ENCODE measurements at places on chromosomes 16 and 17. TPM values are rescaled to one million over a fixed set of nuclear protein-coding genes. Genes with fewer than 3 reads are reported as not detected.

DNA sequence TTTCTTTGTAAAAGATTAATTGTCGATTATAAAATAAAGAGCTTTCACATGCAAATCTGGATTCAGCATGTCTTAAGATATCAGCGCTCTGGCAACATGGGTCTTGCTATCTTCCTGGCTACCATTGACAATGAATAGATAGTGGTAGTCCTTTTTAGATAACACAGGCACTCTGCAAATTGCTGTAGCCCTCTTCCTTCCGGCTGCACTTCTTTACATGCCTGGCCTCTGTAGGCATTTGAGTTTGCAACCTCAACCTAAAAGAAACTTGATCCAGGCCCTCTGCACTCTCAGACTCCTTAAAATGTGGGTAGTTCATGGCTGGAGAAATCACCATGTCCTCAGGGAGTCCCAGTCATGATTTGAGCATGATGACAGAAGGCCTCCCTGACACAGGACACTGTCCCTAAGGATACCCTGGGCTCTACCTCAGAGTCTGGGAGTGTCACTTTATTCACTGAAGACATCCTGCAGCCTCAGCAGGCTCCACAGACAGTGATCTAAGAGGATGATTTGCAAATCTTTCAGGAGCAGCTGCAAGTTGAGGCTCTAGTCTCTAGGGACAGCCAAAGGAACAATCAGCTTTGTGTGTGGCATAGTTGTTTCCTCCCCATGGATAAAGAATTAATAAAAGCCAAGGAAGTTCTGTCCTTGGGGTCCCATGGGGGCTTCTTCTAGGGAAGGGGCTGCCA lies 529.4 kb downstream of the RBFOX1 start:
- no peak for DNase-seq

GRCh38 chr17:15448580-15448956 lies 18.9 kb downstream of the CDRT4 start:
- peak; percentile 46 for DNase-seq

GRCh38 chr16:73154063-73154870 lies 106.3 kb upstream of the ZFHX3 start:
- DNase-seq = peak; percentile 73

GRCh38 chr17:78529871-78530670 lies 47.1 kb downstream of the DNAH17 start:
- no peak for DNase-seq

ICAM2 gene
- total RNA-seq = 27.4 TPM

POLR2A gene
- 41.7 TPM for total RNA-seq

GRCh38 chr16:4176906-4177417 lies 60.7 kb upstream of the ADCY9 start:
- no peak for DNase-seq

GRCh38 chr16:75053791-75054555 lies 55.1 kb downstream of the ZNRF1 start:
- DNase-seq = peak; percentile 76

DNA sequence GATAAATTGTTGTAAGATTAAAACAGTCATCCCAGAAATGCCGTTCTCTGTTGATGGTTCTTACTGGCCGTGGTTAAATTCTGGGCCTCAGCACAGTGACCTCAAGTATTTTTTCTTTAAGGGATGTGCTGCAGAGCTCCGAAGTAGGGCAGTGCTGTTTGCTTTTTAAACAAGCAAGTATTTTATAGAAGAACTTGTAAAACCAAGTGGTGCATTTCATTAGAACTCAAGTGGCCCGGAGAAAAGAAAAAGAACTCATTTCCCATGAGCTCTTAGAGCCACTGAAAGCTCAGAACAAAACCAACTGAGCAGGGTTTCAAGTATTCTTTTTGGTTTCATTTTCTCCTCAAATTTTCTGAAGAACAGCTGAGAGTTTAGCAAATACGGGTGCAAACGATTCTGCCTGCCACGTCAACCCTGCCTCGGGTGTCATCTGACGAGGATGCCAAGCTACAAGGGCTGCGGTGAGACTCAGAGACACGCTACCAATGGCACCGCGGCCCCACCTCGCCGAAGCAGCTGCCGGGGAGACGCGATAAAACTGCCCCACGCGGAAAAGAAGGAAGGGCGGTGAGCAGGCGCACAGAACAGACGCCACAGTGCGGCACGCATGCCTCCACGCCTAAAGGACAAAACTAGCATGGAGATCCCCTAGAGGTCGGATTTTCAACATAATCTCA lies 6.3 kb downstream of the LMF1 start:
- DNase-seq = no peak

DNA sequence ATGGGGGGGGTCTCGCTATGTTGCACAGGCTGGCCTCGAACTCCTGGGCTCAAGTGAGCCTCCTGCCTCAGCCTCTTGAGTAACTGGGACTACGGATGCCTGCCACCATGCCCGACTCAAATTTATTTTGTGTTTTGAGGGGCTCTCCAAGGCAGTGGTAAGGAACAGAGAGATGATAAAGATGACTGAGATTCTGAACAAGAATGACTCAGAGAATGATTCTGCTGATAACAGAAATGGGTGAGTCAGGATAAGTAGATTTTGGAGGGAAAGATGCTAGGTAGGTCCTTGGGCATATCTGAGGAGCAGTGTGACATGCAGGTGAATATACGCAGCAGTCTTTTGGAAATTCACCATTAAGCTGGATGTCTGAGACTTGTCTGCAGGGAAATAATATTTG lies 2.6 kb downstream of the TMEM220 start:
- DNase-seq = no peak

DNA sequence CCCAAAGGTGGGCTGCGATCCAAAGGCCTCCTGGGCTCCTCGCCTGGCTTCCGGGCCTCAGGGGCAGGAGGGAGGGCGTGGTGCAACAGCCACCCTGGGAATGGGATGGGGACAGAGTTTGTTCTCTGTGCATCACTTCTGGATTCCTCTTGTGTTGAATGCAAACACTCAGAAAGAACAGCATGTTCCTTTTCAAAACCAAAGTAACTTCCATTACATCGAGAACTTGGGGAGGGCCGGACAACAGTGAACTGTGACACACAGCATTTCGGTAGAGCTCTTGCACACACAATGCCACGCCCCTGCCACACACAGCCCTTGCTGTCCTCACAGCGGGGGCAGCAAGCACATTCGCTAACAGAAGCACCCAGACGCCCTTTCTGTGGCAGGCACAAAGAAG lies 36.1 kb upstream of the FASN start:
- DNase-seq = no peak

GRCh38 chr16:80330150-80330549 lies 210.6 kb upstream of the DYNLRB2 start:
- DNase-seq = no peak

CTRB1 gene
- total RNA-seq = not detected

TP53TG3 gene
- not detected for total RNA-seq

PROCA1 gene
- total RNA-seq = 0.54 TPM

GRCh38 chr16:73190256-73190655 lies 142.3 kb upstream of the ZFHX3 start:
- no peak for DNase-seq

GRCh38 chr16:82481455-82481854 lies 145.3 kb upstream of the CDH13 start:
- DNase-seq = no peak

- DNase-seq = no peak
Observed at GRCh38 chr17:53630638-53631037, 192.1 kb upstream of the KIF2B start.

DNA sequence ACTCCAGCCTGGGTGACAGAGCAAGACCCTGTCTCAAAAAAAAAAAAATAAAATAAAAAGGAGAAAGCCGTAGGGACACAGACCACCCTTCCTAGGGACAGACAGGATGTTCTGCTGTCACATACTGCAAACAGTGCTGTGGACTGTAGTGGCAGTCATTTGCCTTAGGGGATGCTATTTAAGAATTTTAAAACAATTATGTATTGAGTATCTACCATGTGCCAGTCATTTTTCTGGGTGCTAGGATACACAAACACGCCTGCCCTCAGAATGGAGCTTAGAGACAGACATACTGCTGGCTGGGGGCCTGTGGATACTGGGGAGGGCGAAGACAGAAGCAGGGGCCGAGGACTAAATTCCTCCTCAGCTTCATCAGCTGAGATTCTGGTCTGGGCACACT lies 45.5 kb downstream of the MRC2 start:
- peak; percentile 34 for DNase-seq

DNA sequence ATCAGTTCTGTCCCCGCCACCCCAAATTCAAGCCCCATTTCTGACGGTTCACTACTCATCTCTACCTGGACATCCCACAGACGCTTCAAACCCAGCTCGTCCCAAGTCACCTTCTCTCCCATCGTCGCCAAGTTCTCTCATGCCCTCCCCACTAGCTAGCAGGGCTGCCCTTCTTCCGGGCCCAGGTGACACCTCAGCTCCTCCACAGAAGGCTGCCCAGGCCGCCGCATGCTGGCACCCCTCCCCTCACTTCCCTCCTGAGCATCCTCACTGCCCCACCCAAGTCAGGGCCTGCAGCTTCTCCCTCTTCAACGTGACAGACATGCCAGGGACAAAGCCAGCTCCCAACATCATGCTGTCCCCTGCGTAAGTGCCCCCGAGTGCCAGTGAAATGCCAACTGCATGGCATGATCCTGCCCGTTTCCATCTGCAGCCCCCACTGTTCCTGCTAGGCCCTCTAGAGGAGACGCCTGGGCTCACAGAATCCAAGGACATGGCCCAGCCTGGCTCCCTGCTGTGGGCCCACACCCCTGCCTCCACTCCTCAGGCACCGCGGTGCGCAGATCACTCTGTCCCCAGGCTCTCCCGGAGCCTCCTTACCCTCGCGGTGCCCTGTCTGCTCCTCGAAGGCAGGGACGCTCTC lies 5.9 kb downstream of the CYB561 start:
- no peak for DNase-seq

GRCh38 chr17:83195330-83196023 lies 116.1 kb downstream of the METRNL start:
- DNase-seq = peak; percentile 69

GRCh38 chr17:33521784-33522183 lies 228.7 kb upstream of the ASIC2 start:
- no peak for DNase-seq

UTS2R gene
- total RNA-seq = not detected

- DNase-seq = no peak
Observed at GRCh38 chr16:3767333-3767986, 50.1 kb upstream of the TRAP1 start.

GRCh38 chr17:73867056-73867455 lies 222.8 kb upstream of the SDK2 start:
- DNase-seq = no peak

MYH1 gene
- total RNA-seq = not detected

DNA sequence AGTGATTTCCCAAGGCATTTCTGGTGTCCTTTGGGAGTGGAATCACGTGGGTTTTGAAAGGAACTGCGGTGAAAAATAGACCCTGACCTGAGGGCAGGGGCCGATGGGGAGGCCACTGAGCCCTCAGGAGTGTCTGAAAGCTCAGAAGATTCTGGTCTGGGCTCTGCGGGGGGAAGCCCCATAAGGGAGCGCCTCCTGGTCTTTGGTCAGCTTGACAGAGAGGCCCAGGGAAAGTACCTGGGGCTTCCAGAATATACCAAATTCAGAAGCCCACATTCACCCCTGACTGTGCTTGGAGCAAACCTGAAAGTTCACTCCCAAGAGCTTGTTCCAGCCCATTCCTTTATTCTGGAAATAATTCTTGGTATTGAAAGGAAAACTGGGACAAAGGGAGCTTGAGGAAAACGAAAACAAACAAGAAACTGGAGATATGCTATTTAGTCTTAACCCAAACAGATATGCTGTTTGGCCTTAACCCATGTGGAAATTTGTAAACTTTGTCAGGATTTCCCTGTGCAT lies 23.2 kb upstream of the NAGLU start:
- DNase-seq = peak; percentile 48

SHCBP1 gene
- 0.36 TPM for total RNA-seq

DNA sequence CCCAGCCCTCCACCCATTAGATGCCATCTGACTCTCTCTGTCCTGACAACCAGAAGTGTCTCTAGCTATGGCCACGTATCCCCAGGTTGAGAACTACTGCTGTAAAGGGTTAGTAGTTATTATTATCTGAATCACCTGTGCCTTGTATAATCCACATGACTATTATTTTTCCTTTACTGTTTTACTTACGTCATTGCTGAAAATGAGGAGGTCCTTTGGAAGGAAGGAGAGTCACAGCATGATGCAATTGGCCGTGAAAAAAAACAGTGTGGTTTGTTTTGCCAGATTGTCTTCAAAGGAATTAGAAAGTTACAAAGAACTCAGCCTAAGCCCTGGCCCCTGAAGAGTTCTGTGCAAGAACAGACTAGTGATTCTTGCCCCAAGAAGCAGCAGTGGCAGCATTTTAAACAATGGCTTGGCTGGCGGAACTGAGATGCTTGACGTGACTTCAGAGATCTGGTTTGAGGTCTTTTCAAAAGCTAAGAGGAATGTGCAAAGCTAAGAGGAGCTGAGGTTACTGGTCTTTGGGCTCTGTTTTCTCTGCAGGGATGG lies 413.3 kb upstream of the EEF2KMT start:
- no peak for DNase-seq

DNA sequence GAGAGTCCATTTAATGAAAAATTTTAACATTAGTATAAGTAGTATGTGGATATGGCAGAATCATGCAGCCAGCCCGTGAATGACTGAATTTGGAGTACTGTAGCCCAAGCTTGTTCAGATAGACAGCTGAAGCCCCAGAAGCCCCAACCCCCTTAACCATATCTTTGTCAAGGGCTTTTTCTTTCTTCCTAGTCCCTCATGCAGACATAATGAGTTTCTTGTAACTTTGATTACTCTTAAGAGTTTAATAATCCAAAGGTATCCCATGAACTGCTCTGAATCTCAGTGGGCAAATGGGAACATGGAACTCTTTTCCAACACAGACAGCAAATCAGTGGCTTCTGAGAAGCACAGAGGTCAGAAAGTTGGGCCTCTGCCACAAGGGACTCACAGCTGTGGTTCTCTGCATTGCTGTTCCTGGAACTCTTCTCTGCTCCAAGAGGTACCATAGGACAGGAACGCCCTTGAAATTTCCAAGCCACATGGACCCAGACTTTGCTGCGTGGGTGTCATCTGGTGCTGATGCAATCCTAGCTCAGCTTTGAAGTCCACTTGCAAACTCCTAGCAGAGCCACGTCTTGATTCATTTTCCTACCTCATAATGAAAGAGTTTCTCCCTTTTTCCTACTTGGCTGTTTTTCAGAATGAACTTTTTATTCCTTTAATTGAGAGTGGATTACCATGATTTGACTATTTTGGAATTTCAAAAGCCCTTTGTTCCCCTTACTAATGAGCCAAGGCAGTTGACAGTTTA lies 18.1 kb downstream of the LYRM1 start:
- DNase-seq = peak; percentile 77

- no peak for DNase-seq
Observed at GRCh38 chr17:37506678-37507077, 17.0 kb downstream of the DUSP14 start.

DNA sequence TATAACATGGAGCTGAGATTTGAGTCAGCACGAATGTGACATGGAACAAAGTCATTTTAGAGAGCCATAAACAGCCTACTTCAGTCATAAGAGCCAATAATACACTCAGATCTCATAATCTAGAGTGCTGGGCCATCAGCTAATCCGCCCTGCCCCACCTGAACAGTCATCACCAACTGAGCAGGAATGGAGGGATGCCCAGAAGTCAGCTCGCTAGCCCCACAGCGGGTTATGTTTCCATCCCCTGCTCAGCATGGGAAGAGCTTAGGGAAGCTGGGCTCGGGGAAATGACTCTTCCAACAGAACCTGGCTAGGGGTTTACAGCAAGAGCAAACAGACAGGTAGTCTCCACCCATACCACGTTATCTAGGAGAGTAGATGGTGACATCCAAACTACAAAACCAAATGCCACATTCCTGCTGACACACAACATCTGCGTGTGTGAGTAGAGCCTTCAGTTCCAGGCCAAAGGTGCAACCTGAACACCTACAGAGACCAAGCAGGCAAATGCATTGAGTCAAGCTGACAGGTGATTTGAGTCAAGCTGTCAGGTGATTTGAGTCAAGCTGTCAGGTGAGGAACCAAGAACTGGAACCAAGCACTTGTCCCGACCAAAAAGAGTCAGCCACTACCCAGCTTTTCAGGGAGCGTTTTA lies 2.0 kb downstream of the TMEM11 start:
- no peak for DNase-seq
